Natural killer cell treated with Interleukin-12 subunit alpha and Interleukin-12 subunit beta and Interleukin-15 and Interleukin-18, amount 100 ng/mL, for 72 hours (primary cell): ENCODE measurements at places on chromosomes 2 and 18. TPM values are rescaled to one million over a fixed set of nuclear protein-coding genes. Genes with fewer than 3 reads are reported as not detected.

DNA sequence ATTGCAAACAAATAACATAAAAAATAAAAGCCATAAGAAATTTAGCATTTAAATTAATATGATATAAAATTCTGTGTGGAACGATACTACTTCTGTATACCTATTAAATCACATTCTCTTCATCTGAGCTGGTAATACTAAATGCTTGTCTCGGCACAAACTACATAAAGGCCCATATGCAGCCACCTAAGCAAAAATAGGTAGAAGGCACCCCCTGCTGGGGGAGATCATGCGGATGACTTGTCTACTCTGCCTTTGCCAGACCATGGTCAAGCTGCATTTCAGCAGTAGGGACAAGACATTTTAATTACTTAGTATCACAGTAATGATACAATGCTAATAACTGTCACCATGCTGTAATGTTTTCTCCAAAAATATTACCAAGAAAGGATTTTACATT is 108.0 kb downstream of the CDH19 start:
- no peak for DNase-seq

GRCh38 chr2:19408592-19408991 is 50.2 kb upstream of the OSR1 start:
- DNase-seq: no peak

DNA sequence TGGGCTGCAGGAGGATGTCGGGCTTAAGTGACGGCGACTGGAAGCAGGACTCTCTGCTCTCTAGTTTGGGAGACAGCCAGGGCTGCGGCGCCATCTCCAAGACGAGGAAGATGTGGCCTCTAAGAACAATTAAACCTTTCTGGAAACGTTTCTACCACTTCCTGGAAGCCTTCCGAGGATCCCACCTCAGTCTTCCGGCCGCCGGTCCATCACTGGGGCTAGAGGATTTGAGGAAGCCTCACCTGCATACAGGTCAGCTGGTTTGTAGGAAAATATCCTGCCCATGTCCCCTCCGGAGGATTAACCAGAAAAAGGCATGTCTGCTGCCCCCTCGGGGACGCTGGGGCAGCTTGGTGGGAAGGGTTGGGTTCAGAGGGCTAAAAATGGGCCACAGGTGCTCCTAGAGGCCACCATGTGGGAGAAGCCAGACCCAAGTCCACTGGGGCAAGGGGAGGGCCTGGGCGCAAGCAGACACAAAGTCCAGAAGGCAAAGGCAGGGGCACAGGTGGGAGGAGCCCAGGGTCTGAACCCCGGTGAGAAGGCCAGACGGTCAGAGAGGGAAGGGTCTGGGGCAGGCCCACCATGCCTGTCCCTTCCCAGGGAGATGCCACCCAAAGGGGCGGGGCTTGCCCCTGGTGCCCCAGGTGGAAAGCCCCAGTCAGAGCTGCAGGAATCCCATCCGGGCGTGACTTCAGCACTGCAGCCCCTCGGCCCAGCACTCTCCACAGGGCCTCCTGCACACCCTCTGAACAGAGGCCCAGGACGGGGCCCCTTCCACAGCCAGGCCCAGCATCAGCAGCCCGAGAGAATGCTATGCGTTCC is 82.2 kb upstream of the ID2 start:
- DNase-seq: no peak

The AQP12B gene
- not detected for total RNA-seq

The RBM45 gene
- 17.4 TPM for total RNA-seq

DNA sequence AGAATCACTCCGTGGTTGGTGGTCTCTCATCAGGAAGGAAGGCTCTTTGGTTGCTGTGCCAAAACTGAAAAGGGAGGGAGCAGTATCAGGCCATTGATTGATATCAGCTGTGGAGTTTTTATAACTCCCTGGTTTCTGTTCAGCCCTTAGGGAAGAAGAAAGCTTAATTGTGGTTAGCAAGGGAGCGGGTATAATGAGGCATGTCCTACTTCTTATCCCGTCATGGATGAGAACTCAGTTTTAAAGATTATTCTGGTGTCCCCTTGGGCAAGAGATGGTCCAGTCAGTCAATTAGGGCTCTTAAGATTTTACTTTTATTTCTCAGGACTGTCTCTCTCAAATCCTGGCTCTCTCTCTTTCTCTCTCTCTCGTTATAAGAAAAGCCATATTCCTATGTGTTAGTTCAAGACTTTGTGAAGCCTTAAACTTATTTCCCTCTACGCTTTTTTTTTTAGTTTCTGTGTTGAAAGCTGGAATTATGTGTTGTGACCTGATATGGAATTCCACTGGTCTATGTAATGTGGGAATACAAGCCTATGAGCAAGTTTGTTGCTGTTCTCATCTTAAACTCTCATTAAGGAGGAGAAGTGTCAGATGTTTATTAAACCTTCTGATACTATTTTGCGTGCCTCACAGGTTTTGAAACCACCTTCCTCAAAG is 514.0 kb upstream of the CDH2 start:
- no peak for DNase-seq

The DTNB gene
- total RNA-seq: 18.9 TPM

- no peak for DNase-seq
These were observed 34.7 kb upstream of the TPO start for GRCh38 chr2:1378456-1379150.

DNA sequence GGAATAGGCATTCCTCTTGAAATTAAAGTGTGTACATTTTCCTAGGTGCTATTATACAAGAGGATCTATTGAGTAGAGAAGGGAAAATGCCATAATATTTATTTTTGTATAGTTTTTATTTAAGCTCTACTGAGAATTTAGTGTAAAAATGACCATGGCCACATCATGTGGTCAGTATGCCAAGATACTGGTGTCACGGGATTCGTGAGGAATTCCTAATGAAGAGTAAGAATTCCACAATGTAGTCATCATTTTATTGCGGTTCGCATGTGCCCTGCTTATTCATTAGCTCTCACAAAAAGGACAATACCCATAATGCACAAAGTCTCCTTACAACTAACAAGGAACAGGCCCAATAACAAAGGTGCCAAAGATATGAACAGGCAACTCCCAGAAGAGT is 39.3 kb upstream of the PARD3B start:
- DNase-seq: no peak

DNA sequence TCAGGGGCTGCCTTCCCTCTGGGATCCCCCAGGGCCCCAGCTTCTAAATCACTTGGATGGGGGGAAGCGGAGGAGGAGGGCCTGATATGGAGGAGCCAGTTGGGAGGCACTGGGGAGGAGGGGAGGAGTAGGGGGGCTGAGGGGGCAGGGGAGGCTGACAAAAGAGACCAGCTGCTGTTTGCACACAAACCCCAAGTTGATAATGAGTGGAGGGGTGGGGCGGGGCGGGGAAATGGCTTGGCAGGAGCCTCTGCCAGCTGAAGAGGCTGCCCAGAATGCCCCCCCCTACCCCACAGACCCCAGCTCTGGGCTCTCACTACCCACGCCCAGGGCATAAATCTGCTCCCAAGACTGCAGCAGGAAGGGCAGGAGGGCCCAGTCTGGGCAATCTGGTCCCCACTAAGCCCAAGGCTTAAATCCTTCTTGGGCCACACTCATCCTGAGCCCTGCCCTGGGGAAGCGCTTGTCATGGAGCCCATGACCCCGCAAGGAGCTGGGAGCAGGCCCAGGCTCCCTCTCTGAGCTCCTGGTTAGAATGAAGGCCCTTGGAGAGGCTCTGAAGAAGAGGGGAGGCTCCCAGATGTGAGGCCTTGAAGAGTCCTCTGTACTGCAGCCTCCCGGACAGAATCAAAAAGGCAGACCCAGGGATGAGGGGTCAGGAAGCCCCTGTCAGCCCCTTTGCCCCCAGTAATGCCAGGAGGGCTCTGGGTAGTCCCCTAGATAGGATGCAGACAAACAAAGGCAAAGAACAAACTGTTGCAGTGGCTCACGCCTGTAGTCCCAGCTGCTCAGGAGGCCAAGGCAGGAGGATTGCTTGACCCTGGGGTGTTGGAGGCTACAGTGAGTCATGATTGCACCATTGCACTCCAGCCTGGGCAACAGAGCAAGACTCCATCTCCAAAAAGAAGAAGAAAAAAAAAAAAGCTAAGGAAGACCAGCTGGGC is 24.8 kb upstream of the PTMA start:
- DNase-seq: no peak

GRCh38 chr2:182241936-182242335 is 184.9 kb downstream of the PDE1A start:
- no peak for DNase-seq

DNA sequence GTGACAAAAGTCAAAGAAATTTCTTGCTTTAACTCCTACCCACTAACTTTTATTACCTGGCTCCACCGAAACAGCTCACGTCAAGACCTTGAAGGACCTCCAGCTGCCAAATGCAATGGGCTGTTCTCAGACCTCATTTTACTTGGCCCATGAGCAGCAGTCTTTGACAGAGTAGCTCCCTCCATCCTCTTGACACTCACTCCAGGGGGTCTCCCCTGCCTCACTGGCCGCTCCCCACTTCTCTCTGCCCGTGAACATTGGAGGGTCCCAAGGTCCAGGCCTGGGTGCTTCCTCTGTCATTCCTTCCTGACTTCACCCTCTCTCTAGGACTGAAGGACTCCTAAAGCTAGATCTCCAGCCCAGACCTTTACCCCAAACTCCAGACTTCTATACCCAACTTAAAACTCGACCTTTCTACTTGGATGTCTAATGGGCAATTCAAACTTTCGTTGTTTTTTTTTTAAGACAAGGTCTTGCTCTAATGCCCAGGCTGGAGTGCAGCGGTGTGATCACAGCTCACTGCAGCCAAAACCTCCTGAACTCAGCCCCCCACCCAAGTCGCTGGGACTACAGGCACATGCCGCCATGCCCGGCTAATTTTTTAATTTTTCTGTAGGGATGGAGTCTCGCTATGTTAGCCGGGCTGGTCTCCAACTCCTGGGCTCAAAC is 92.9 kb upstream of the ST3GAL5 start:
- DNase-seq: no peak

DNA sequence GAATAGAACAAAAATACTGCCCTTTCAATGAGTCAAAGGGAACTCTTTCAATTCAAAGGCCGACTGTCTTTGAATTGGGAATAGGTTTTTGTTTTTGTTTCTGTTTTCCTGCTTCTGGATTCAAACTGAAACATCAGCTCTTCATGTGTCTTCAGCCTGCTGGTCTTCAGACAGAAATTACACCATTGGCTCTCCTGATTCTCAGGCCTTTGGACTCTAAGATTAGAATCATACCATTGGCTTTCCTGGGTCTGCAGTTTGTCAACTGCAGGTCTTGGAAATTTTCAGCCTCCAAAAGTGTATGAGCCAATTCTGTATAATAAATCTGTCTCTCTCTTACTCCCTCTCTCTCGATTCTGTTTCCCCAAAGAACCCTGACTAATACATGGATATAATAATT is 31.1 kb downstream of the CTLA4 start:
- DNase-seq: no peak

- DNase-seq: no peak
These were observed 93.2 kb upstream of the CAB39 start for GRCh38 chr2:230619491-230619890.

The PLGLB1 gene
- 2.4 TPM for total RNA-seq

The KCNIP3 gene
- total RNA-seq: not detected

GRCh38 chr2:128602699-128603101 is 284.0 kb upstream of the HS6ST1 start:
- DNase-seq: no peak

- DNase-seq: no peak
These were observed 128.4 kb downstream of the IKZF2 start for GRCh38 chr2:213022987-213023386.

DNA sequence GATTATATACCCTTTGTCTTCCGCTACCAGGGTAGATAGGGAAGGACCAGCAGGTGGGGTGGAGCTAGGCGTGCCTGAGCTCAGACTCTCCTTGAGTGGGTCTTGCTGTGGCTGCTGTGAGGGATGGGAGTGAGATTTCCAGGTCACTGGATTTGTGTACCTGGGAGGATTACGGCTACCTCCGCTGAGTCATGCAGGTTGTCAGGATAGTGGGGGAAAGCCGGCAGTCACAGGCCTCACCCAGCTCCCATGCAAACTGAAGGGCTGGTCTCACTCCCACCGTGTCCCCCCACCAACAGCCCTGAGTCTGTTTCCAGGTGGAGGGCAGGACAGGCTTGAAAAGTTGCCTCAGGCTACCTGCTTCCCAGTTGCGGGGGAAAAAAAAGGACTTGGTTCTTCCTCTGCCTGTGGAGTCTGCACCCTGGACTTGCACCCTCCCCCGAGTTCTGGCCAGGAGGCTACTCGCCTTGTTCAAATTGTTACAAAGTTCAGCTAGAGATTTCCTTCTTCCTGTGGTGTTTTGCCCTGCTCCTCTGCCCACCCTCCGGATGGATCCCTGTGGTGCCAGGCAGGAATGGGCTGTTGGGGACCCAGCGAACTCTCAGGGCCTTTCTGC is 268.3 kb downstream of the VAPA start:
- no peak for DNase-seq

GRCh38 chr18:24914685-24915084 is 437.3 kb downstream of the ZNF521 start:
- DNase-seq: no peak

DNA sequence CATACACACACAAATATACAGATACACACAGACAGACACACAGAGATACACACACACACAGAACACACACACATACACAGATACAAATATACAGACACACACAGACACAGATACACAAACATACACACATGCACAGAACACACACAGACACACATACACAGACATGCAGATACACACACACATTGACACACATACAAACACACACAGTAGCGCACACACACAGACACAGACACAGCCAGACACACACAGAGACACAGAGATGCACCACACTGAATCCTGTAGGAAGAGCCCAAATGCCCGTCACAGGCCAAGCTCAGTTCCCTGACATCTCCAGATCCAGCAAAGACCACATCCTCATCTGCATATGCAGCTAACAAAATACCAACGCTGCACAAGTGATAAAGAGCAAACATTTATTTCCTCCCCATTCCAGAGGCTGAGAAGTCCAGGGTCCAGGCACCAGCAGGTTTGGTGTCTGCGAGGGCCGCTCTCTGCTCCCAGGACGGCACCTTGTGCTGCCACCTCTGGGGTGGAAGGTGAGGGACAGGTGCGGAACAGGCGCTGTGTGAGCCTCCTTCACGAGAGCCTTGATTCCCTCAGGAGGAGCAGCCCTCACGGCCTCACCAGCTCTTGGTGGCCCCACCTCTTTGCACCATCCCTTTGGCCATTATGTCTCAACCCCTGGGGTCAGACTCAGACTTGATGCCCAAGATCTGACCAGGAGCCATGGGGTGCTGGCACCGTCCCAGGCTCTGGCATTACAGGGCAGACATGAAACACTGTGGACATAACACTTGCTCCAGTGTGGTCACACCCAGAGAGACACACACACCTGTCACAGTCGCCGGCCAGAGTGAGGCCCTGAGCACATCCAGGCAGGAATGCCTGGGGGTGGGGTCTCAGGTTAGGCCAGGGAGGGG is 108.7 kb downstream of the NDUFA10 start:
- no peak for DNase-seq

GRCh38 chr2:215771241-215771640 is 242.1 kb downstream of the MREG start:
- no peak for DNase-seq
